ENCODE measurements at places on chromosomes 6 and 20.
A peak's percentile ranks its signal among the peaks of the same experiment; 100 is the strongest.

DNA sequence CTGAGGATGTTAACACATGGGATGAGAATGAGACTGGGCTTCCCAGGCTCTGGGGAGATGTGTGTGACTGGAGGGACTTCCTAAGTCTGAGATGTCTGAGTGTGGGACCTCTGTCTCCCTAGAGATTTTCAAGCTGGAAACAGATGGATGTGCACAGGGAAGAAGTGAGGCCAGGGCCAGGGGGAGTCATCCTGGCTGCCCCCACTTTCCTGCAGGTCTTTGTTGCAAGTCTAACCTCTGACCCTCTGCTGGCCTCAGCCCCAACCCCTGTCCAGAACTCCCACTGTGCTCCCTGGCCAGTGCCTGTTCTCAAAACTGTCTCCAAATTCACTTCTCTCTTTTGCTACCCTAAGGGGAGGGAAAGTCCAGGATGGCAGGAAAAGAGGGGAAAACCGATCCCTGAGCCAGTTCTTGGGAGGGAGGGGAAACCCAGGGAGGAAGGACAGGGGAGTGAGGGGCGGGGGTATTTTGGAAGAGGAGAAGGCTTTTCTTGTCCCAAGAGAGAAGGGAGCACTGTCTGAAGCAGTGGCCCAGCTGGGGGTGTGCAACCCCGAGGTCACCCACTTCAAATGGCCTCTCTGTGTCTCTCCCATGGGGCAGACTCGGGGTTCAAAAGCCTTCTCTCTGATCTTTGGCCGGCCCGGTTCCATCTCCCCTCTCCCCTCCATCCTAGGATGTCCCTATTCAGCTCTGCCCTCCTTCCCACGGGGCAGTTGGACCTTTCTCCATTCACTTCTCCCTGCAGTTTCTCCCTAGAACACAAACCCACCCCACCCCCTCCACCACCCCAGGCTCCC lies 3.1 kb downstream of the PPP1R18 start:
- no peak for DNase-seq

DNA sequence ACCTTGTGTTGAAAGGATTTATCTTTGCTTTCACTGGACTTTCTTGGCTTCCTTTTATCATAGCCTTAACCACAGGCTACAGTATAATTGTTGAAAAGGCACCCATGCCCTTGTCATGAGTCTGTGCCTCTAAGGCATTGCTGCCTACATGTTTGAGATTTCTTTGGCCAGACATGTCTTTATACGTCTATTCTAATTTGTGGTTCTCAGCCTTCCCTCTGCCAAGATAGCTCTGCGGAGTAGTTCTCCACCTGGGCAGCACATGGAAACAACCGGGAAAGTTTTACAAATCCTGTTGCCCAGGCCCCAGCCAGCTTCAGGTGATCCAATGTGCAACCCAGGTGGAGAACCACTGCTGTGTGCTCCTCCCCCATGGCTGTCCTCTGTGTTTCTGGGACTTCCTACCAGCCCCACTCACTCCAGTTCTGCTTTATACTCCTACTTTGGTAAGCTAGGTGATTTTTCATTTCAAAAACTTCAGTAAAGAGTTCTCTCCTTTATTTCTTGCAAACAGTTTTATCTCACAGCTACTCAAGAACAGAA lies 159.6 kb upstream of the MYLIP start:
- DNase-seq = peak; percentile 56

- DNase-seq = no peak
Observed at GRCh38 chr6:151592449-151593159, 98.8 kb downstream of the CCDC170 start.

GRCh38 chr6:42295181-42295580 lies 77.5 kb upstream of the MRPS10 start:
- no peak for DNase-seq

GRCh38 chr6:110325197-110325596 lies 33.0 kb downstream of the METTL24 start:
- DNase-seq = no peak

- DNase-seq = no peak
Observed at GRCh38 chr6:43937236-43938177, 167.5 kb downstream of the VEGFA start.

DNA sequence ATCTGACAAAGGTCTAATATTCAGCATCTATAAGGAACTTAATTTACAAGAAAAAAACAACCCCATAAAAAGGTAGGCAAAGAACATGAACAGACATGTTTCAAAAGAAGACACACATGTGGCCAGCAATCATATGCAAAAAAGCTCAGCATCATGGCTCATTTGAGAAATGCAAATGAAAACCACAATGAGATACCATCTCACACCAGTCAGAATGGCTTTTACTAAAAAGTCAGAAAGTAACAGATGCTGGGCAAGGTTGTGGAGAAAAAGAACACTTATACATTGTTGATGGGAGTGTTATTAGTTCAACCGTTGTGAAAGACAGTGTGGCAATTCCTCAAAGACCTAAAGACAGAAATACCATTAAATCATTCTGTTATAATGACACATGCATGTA lies 289.9 kb upstream of the MMS22L start:
- DNase-seq = no peak

DNA sequence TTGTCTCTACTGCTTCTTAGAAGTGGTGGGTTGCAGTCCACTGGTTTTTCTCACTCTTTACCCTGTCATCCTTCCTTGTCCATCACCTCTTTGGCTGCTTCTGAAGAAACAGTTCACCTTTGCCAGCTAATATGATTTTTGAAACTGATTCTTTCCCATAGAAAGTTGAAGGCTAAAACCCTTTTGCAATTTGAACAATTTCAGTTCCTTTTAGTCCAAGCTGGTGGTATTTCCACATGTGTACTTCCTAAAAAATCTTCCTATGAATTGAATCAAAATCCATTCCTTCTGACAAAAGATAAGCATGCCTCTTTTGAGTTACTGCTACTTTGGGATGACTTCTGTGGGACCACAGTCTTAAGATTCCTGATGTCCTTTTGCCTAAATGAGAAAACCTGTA lies 210.0 kb upstream of the MAN1A1 start:
- DNase-seq = no peak

GRCh38 chr6:37371154-37372083 lies 17.6 kb downstream of the RNF8 start:
- no peak for DNase-seq

- no peak for DNase-seq
Observed at GRCh38 chr6:52254731-52255378, 10.6 kb upstream of the IL17F start.

GRCh38 chr6:8195040-8195713 lies 92.8 kb upstream of the EEF1E1 start:
- no peak for DNase-seq

- no peak for DNase-seq
Observed at GRCh38 chr20:54433636-54434035, 41.8 kb upstream of the DOK5 start.

- DNase-seq = no peak
Observed at GRCh38 chr6:167699141-167699931, 127.4 kb upstream of the AFDN start.

GRCh38 chr6:111941686-111942330 lies 68.6 kb upstream of the FYN start:
- DNase-seq = no peak

- DNase-seq = no peak
Observed at GRCh38 chr20:20562507-20562906, 149.9 kb downstream of the RALGAPA2 start.

GRCh38 chr6:161407115-161407514 lies 133.3 kb upstream of the AGPAT4 start:
- no peak for DNase-seq

DNA sequence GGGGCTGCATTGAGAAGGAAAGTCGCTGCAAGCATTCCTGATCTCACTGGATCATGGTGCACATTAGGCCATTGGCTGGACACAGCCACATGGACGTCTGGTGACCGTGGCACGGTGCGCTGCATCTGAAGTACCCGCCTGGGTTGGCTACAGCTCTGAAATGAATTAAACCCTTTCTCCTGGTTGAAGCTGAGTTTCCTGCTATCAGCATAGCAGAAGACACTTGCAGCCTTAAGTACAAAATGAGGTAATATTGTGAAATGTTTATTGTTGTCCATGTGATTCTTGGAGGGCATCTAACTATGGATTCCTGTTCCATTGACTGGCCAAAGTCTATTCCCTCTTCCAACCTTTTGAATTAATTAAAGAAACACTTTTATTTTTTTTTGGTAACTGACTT lies 89.8 kb upstream of the ADTRP start:
- no peak for DNase-seq

- no peak for DNase-seq
Observed at GRCh38 chr6:94323853-94324252, 904.5 kb upstream of the EPHA7 start.

DNA sequence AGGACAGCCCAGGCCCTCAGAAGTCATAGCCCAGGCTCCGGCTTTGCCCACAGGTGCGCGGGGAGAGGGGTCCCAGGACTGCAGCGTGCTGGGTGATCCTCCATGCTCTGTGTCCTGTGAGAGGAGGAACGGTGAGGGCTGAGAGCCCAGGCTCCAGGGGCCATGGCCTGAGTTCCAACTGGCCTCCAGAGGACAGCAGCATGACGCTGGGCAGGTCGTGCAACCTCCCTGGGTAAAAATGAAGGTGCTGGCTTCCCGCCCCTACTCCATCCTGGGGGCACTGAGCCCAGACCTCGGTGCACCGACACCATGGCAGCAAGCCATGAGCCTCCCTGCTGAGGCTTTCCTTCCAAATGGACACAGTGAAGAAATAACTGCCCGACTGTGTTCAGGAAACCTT lies 305.4 kb downstream of the TAF4 start:
- DNase-seq = no peak

DNA sequence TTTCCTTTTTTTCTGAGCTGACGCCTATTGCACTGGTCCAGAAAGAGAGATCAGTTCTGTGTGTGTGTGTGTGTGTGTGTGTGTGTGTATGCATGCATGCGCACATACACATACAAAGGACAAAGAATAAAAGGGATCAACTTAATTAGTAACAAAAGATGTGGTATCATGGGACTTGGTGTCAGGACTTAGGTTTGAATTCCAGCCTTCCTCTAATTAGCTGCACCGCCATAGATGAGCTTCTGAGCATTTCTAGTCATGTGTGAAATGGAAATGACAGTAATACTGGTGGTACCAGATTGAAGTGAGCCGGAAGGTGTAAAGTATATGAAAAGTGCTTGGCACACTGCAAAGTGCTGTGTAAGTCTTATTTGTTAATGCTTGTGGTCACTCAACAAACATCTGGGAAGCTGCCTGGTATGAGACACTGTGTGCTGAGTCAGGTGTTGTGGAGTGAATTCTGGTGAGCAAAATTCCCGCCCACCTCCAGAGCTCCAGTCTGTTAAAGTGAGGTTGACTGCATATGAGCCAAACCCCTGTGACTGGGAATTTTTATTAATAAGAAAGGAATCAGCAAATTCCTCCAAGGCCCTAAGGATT lies 12.4 kb downstream of the DAAM2 start:
- no peak for DNase-seq

- DNase-seq = no peak
Observed at GRCh38 chr20:1912053-1912452, 16.8 kb downstream of the SIRPA start.

GRCh38 chr20:39706184-39706663 lies 744.1 kb downstream of the DHX35 start:
- DNase-seq = no peak

GRCh38 chr6:88301256-88301655 lies 135.1 kb upstream of the CNR1 start:
- DNase-seq = no peak

DNA sequence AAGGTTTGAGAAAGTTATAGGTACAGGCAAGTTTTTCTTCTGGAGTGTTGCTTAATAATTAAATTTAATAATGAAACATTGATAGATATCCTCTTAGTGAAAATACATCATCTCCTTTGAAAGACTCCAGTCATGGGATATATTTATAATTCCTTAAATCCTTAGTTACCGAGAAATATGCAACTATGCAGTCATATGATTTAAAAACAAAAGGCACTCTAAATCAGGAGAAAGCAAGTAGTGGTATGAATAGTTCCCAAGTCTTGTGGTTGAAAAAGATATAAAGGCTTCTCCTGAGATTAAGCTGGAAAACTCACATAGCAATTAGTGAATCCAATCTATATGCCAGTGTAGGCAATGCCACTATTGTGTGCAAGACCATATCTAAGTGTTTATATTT lies 475.4 kb downstream of the EYS start:
- DNase-seq = no peak

DNA sequence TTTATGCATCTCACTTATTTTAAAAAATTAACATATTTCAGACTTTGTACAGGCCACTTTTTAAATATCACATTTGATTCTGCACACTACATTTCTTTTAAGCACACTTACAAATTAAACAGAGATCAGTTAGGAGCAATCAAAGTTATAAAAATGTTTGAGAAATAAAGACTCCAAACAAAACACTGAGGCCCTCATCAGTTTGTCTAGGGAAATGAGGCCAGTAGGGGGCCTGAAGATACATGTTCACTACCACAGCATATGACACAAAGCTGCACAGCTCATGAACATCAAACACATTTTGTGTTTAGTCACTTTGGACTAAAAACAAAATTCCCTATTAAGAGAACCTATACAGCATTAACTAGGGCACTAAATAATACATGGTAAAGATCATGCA lies 180.5 kb downstream of the PDE7B start:
- no peak for DNase-seq

DNA sequence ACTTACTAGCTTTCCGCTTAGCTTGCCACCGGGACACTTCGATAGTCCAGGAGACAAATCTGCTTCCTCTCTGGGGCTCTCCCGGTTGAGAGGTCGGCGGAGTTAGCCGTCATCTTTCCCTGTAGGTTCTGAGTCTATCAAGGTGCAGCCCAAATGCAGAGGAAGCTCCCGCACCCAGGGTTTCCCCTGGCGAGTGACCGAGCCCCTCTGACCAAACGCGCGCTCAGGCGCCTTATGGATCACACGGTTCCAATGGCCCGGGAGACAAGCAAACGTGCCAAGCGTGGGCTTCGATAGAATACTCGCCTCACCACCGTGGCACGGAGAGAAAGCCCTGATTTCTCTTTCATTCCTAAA lies 15.8 kb upstream of the FOXC1 start:
- no peak for DNase-seq

- DNase-seq = no peak
Observed at GRCh38 chr20:8874437-8874836, 194.4 kb upstream of the PLCB4 start.

- no peak for DNase-seq
Observed at GRCh38 chr6:170092826-170093225, 198.1 kb downstream of the DLL1 start.

GRCh38 chr6:108988296-108988695 lies 106.3 kb downstream of the SESN1 start:
- no peak for DNase-seq

Data from amniotic stem cell (primary cell).